Large intestine (tissue), 12 donors: ENCODE measurements at places on chromosomes 5 and 9.

DNA sequence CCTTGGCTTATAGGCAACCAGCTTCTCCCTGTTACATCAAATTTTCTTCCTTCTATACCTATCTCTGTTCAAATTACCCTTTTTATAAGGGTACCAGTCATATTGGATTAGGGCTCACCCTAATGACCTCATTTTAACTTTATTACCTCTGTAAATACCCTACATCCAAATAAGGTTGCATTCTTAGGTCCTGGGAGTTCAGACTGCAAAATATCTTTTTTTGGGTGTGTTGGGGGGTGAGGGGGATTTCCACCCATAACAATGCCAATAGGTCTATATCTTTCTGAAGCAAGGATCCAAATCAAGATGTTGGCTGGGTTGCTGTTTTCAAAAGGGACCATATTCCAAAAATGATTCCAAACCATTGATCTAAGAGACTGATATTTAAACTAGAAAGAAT, 141.7 kb downstream of the XRCC4 start:
- DNase-seq = no peak

DNA sequence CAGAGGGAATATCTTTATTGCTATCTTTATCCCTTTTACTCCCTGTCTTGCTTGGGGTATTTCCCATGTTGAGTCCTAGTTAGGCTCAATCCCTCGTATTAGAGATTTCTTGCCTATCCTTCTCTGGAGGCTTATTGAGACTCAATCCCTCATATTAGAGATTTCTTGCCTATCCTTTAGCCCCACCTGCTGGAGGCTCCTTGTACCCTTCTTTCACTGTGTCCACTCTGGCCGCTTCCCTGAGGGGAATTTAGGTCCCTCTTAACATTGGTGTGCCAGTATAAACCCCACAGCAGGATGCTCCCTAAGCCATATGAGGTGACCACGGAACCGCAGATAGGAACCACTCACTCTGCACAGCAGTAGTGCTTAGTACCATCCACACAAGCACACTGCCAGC, 110.7 kb upstream of the MAMDC2 start:
- DNase-seq = no peak

DNA sequence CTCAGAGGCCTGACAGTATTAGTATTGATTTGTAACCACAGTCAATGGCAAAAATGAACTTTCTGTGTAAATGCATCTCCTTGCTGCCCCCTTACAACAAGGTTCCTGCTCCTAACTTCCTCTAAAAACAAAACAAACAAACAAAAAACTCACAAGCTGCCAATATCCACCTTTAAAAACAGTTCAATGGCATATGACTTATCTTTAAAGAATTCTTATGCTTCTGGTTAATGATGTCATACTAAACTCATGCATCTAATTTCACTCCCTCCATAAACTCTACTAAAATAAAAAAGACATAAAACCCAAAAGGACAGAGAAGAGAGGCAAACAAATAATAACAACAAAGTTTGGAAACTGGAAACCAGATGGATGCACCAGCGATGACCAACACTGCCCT, 9.0 kb upstream of the OR1N1 start:
- DNase-seq = no peak

DNA sequence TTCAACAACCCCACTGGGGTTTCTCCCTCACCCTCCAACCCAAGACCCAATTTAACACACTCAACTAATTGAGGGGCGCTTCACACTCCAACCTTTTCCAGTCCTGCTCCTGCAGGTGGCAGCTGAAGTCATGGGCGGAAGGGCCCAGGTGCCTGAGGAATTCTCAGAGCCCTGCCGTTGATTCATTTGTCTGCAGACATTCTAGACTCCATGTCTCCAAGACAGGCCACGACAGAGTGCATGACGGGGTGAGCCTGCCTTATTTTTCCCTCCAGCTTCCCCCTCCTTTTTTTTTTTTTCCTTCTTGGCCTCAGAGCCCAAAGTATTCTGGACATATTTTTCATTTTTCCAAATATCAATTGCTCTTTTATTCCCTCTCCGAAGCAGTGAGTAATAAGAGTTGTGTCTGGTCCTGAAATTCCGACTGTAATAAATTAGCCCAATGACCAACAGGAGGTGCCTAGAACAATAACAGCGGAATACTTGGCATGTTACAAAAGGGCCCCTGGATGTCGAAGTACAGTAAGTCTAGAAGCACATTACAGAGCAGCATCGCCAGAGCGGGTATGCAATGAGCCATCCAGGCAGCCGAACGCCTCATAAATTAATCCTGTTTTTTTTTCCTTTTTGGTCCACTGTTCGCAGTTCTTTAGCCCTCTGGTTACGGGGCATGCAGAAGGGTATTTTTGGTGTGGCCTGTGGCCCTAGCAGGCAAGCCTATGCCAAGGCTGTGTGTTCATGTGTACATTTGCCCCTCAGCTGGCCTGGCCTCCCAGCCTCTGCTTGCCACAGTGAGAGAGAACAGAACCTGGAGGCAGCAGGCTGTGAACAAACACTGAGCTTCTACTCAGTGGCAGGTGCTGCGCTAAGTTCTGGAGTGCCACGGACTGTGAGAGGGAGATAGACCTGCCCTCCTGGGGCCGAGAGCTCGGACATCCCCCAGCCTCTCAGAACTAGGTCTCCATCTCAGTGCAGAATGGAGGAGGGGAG, 8.6 kb upstream of the SMIM23 start:
- DNase-seq = no peak

GRCh38 chr5:107980923-107981692, 310.4 kb upstream of the EFNA5 start:
- no peak for DNase-seq

DNA sequence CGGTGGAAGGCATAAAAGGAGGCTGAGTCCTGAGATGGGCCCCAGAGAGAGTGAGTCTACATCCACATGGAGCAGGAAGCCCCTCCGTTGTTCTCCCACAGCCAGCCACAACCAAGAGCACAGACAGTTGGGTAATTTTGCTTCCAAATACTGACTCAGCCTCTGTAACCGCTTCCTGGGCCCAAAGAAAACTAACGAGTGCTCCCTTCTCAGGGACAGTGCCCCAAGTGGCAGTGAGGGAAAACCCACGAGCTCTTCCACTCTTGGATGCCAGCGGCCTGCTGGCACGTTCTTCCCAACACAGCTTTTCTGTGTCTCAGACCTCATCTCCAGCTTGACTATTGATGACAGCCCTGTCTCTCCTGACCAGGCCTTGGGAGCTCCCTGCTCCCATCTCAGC, 207.6 kb downstream of the FSTL4 start:
- no peak for DNase-seq

DNA sequence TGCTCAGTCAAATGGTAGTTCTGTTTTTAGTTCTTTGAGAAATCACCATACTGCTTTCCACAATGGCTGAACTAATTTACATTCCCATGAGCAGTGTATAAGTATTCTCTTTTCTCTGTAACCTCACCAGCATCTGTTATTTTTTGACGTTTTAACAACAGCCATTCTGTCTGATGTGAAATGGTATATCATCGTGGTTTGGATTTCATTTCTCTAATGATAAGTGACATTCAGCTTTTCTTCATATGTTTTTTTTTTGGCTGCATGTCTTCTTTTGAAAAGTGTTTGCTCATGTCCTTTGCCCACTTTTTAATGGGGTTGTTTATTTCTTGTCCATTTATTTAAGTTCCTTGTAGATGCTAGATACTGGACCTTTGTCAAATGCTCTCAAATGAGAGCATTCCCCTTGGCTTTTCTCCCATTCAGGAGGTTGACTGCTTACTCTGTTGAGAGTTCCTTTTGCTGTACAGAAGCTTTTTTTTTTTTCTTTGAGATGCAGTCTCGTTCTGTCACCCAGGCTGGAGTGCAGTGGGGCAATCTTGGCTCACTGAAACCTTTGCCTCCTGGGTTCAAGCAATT, 58.7 kb upstream of the RGMB start:
- DNase-seq = no peak
